Progenitor cell of endocrine pancreas (in vitro differentiated cells): ENCODE measurements at places on chromosomes 6 and 20.

- no peak for DNase-seq
Measured at GRCh38 chr20:39041067-39041466, 78.9 kb downstream of the DHX35 start.

DNA sequence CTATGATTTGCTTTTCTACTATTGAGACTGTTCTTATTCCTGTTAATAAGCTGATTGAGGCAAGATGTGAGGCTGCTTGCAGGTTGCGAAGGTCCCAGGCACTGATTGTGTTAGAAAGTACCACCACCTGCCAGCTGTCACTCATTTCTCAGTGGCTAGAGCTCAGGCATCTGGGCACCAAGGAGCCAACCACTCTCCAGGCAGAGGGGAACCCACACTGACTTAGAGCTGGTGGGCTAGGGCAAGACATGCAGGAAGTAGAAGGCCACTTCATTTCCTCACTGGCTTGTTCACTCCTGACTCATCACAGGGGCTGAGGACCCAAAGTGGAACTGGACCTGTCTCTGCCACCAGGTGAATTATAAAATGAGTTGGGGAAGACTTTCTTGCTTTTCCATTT is 7.8 kb upstream of the DLL1 start:
- no peak for DNase-seq

DNA sequence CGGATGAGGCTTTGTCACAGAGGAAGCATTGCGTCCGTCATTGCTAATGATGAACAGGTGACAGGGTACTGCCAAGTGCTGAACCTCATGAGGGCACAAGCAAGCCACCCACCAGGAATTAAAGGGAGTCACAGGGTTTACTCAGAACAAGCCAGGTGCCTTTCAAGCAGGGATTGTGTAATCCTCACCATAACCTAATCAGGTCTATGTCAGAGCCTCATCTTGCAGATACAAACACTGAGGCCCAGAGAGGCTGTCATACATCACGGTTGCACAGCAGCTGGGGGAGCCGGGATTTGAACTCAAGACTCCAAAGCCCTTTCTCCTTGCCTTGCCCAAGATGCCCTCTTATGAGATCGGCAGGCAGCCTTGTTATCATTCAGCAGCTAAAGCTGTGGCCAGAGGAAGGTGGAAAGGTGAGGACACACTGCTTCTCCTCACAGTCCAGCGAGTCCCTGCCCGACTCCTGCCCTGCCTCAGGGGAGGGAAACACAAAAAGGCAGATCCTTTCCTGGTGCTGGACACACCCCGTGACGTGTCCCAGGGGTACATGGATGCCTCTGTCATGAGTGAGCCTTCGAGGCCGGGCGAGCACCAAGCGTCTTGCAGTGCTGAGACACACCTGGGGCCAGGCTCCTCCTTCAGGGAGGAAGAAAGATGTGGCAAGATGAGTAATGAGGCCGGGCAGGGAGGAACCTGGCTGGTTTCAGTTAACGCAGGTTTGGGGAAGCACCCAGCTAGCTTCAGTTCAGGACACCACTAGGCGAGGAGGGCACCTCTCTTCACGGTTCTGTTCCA is 214.9 kb downstream of the LY86 start:
- no peak for DNase-seq

- DNase-seq: no peak
Measured at GRCh38 chr6:134299236-134299635, 18.7 kb downstream of the SGK1 start.

DNA sequence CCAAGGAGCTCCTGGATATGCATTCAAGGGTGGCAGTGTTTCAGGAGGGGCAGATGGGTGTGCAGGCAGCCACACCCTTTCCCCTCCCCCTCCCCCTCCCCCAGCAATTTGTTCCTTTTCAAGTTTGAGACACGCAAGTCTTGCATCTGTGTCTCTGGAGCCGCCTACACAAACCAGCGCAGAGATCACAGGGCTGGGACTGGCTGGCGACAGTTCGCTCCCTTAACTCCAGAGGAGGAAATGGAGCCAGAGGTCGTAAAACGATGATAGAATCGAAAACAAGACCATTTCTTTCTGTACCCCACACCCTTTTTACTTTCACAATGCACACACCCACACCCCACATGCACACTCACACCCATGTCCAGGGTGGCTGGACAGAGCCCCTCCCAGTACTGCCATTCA is 163.1 kb downstream of the LY86 start:
- no peak for DNase-seq

GRCh38 chr6:35302604-35303241 is 5.1 kb downstream of the DEF6 start:
- DNase-seq: no peak

DNA sequence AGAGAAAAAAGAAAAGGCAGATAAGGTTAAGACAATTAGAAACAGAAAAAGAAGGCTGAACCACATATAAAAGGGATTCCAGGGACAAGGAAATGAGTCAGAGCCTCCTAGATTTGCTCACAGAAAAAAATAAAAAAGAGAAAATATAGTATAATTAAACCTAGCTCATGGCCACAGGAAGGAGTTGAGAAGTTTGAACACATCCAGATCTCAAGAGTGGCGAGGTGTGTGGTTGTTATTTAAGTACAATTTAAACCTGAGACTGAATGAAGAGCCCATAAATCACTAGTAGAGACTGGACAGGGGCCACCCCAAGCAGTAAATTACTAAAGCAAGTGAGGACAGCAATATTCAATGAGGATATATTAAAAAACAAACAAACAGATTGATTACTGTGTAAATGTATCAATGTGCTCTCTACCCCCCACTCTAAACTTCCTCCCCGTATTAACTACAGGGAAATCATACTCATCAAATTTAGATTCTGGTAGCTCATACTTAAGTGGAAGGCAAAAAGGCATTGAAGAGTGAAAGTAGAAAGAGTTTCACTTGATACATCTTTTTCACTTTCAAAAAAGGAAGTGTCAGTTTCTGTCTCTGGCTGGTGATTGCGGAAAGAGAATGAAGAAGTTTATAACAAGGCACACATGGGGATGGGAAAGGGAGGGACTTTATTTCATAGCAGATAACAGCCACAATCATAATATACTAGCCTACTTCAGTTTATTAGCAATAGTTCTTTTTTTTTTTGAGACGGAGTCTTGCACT is 49.3 kb upstream of the SCAF8 start:
- no peak for DNase-seq

GRCh38 chr6:21893793-21894192 is 300.2 kb downstream of the SOX4 start:
- no peak for DNase-seq

DNA sequence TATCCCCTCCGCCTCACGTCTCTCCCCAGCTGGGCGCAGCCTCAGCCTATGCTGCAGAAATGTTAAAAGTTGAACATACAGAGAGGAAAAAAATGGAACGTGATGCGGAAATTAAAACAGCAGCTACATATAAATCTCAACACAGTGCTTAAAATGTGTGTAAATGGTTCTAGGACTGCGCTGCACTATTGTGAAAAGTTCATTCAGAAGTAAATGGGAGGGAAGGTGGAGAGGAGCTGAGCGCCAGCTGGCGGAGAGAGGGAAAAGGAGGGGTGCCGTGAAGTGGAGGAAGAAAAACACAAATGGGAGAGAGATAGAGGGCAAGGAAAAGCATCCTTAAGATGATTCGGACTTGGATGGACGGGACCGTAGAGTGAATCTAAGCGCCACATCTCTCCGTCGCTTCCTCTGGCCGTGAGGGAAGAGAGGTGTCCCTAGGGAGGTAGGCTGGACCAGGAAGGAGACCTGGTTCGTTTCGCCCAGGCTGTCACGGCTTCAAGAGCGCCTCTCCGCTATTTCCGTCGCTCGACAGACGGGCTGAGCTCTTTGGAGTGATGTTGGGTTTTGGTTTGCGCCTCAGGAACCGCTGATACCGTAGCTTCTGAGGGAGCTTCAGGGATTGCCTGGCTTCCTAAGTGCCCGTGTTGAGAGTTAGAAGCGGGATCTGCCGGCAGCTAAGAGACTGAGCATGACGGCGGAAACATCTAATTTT is 113.7 kb downstream of the TRIM27 start:
- DNase-seq: no peak

GRCh38 chr6:92892626-92893170 is 526.7 kb downstream of the EPHA7 start:
- DNase-seq: no peak

DNA sequence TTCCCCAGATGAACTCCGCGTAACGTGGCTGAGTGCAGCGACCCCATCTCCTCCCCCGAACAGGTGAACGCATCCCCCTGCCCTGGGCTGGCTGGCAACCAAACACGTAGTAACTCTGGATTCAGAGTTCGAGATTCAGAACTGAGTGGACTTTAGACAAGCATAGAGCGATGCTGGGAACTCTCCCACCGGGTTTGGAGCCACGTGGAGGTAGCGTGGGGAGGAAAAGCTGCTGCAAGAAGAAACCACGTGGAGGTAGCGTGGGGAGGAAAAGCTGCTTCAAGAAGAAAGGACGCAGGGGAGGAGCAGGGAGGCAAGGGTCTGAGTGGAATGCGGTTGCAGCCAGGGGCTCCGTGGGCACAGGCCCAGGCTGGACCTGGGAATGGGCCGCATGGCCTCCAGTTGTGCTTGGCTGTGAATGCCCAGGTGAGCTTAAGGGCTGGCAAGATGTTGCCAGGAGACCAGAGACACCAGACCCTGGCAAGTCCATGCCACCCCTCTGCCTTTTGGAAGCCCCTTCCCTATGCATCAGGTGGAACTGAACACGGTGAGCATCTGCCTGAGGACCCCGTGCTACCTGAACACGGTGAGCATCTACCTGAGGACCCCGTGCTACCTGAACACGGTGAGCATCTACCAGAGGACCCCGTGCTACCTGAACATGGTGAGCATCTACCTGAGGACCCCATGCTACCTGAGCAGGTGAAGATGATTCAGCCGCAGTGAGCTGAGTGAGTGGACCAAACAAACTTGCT is 118.0 kb upstream of the FRMD1 start:
- no peak for DNase-seq

- no peak for DNase-seq
Measured at GRCh38 chr6:165745492-165745891, 82.5 kb upstream of the PDE10A start.

DNA sequence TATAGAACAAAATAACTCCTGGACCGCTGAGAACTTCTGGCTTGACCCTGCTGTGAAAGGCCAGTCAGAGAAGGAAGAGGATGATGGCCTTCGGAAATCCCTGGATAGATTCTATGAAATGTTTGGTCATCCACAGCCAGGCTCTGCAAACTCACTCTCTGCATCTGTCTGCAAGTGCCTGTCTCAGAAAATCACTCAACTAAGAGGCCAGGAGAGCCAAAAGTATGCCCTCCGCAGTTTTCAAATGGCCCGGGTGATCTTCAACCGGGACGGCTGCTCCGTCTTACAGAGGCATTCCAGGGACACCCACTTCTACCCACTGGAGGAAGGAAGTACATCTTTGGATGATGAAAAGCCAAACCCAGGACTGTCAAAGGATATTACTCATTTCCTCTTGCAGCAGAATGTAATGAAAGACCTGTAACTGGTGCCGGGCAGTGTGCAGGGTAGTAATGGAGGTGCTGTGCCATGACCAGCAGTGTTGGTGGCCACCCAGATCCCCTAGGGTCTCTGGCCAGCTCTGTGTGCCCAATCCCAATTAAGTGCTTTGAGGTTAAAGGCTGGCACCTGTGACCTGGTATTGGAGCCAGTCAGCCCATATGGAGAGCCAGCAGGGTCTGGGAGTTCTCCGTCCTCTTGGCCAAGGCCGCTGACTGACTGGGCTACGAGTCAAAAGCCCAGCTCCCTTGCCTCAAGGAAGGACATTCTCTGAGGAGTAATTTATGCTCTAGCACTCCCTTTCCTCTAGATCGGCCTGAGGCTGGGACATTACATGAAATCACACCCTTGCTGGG is 87.1 kb downstream of the TRMT6 start:
- DNase-seq: no peak

DNA sequence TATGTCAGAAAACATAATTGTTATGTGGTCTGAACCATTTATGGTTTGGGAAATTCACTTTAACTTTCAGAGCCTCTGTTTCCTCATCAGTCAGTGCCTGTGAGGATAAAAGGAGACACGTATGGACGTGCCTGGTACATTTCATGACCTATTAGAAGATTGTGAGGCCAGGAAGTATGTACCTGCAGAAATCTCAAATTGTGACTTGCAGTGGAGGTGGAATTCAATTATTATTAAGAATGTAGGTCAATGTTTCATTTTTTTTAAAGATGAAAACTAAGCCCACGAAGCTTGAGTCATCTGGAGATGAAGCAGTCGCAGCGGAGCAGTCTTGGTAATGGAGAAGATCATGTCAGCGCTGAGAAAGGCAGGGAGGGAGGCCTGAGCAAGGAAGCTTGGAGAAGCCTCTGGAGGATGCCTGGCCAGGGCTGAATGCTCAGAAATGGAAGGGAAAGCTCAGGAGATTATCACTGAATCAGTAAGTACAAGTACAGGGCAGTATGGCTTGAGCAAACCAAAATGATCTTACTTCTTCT is 3.9 kb upstream of the DSE start:
- no peak for DNase-seq

DNA sequence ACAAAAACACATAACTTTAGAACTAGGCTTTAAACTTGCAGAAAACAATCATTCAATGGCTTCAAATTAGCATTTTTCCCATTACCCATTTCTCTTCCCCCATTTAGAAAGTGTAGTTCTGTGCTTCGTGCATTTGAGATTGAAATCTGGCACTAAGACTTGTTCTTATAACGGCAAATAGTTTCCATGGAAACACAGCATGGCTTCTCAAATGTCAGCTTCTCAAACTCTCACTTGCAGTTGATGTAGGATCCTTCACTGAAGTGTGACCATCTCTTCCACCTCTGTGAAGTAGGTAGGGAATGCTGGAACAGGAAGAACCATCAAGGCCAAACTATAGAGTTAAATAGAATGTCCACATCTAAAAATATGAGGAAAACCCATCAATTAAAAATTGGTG is 52.2 kb downstream of the MANEA start:
- no peak for DNase-seq

DNA sequence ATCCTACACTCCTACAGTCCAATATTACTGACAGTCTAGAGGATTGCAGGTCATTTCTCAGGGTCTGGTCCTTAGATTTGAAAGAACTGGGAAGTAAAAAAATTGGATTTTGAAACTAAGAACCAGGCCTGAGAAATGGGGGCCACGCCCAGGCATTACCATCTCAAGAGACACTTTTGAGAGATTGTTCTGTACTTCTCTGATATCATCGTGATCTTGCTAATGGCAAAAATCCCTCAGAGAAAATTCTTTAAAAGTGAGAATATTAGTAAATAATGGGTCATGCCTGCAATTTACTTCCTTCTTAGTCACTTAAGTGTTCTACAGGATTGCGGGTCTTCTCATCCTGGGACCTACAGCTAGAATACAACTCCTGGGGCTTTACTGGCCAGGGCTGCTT is 42.0 kb upstream of the HIVEP1 start:
- DNase-seq: no peak
